Kidney epithelial cell (primary cell): ENCODE measurements at places on chromosomes 1 and 21. TPM values are rescaled to one million over a fixed set of nuclear protein-coding genes. Genes with fewer than 3 reads are reported as not detected.

DNA sequence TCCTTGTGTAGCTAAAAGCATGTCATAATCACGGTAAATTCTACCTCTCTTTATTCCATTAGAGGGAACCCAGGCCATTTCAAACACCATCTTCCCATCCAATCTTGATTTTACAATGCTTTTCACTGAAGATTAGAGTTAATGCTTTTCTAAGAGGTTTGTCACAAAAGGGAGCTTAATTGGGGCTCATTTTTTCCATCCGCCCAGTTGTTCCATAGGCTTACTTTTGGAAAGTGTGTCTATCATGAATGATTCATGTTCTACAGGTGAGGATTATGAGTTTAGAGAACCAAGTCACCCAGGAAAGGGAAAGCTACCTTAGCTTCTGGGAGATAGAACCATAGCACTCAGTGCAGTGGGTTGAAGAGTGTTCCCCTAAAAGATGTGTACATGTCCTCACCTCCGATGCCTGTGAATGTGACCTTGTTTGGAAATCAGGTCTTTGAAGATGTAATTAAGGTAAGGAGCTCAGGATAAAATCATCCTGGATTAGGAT lies 286.9 kb upstream of the RUNX1 start:
- DNase-seq = no peak

- no peak for DNase-seq
These were observed 11.1 kb downstream of the EIF4G3 start for GRCh38 chr1:21165646-21166045.

GRCh38 chr1:223742856-223743517 lies 30.6 kb downstream of the CAPN2 start:
- no peak for DNase-seq

DNA sequence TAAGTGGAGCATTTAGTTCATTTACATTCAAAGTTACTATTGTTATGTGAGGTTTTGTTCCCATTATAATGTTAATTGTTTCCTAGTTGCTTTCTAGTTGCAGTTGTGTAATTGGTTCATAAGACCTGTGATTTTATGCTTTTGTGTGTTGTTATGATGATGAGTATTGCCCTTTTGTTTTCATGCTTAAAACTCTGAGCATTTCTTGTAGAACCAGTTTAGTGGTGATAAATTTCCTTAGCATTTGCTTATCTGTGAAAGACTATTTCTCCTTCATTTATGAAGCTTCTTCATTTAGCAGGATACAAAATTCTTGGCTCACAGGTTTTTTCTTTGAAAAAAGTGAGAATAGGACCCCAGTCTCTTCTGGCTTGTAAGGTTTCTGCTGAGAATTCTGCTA lies 274.8 kb upstream of the SPAG17 start:
- DNase-seq = no peak

DNA sequence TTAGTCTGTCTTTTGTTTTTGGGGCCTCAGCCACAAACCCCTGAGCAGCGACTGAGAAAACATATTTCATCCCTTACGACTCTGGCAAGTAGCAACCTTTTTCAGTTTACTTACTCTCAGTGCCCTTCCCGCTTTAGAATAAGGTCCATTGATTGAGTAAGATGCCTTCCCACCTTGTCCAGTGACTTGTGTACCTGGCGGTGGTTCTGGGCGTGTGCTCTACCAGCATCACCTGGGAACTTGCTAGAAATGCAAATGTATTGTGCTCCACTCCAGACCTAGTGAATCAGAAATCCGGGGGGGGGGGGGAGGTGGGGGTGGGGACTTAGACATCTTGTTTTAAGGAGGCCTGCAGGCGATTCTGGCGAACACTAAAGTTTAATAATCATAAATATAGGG lies 72.1 kb downstream of the S1PR1 start:
- no peak for DNase-seq

DNA sequence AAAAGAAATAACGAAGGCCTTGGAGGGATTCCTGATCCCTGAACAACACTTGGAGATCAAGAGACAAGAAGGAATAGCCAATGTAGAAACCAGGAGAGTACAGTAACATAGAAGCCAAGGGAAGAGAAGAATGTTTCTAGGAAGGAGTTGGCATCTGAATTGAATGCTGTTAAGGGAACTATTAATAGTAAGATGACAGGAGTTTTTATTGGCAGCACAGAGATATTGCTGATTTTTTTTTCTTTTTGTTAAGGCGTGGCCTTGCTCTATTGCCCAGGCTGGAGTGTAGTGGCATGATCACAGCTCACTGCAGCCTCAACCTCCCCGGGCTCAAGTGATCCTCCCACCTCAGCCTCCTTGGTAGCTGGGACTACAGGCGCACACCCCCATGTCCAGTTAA lies 9.6 kb upstream of the SFT2D2 start:
- DNase-seq = no peak

DNA sequence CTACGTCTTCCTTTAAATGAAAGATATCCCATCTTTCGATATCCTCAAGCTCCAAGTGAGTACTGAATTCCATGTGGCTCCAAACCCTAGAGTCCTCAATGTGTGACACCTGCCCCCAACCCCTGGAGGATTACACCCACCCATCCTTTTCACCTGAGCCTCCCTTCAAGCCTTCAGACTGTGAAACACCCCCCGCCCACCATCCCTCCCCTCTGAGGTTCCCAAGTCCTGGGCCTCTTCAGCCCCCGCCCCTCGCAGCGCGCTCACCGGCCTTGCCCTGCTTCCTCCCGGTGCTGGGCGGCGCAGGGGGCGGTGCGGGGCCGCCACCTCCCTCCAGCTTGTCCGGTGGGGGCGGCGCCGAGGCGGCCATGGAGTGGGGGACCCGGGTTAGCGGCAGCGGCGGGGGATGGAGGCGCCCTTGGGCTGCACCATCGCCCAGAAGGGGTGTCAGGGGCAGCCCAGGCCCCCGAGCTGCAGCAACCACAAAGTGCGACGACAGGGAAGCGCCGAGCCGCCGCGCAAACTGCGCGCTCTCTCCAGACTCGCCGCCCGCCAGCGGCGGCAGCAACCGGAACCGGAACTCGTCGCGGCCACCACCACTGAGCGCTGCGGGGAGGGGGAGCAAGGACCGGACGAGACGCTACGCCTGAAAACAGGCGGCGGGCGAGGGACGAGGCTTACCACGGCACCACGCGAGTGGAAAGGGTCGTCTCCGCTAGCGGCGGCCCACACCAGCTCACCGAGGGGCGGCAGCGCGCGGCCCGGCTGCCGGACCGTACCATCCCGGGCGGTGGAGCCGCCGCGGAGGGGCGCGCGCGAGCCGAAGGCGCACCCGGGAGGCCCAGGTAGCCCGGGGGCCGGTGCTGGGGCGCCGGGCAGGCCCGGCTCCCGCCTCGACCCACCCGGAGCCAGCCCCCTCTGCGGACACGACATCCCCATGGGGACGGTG lies at the start of gene PYGO2:
Gene PYGO2 (minus strand): TSS at position 576 of the 949 bp plus-strand sequence. CDS start 206 bp downstream, at position 370.
- DNase-seq = no peak

- no peak for DNase-seq
These were observed 79.5 kb upstream of the PALMD start for GRCh38 chr1:99566290-99567021.

Gene RIMKLA
- 0.14 and 0.29 TPM in 2 replicates for total RNA-seq

Gene TMEM125
- total RNA-seq = 15.7 and 16.2 TPM in 2 replicates

Gene GMEB1
- total RNA-seq = 9.9 and 11.8 TPM in 2 replicates
